ENCODE measurements at places on chromosomes 11 and 22. TPM values are rescaled to one million over a fixed set of nuclear protein-coding genes. Genes with fewer than 3 reads are reported as not detected.

The SLC36A4 gene
- total RNA-seq = 9.0 TPM

The CDC42EP2 gene
- total RNA-seq = 49.6 TPM

The SPDYC gene
- not detected for total RNA-seq

The PDGFD gene
- total RNA-seq = 0.39 TPM

The OR4D5 gene
- total RNA-seq = not detected

The ZNF202 gene
- total RNA-seq = 5.5 TPM

The VPREB3 gene
- not detected for total RNA-seq

The SAA1 gene
- not detected for total RNA-seq

The ZNF70 gene
- 4.9 TPM for total RNA-seq

The YWHAH gene
- total RNA-seq = 81.2 TPM

The ACCS gene
- total RNA-seq = 8.8 TPM

The CNIH2 gene
- not detected for total RNA-seq
